ENCODE measurements at places on chromosomes 5 and 9.
A peak's percentile ranks its signal among the peaks of the same experiment; 100 is the strongest.

DNA sequence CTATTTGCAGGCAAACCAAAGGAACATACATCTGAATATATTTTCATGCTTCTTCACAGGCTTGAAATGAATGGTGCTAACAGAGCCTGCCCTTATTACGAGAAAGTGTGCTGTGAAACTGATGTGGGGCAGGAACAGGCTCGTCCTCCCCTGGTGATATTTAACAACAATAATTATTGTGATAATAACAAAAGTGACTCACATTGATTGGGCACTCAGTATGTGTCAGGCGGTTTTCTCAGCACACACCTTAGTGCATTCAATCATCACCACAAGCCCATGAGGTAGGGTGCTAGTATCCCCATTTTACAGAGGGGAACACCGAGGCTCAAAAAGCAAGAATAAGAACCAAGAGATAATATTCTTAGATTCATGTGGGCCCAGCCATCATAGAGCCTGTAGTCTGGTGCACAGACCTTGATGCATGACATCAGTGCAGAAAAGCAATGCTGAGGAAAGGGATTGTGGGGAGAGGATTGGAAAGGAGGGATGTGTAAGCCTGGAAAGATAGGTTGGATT lies 18.1 kb upstream of the BOD1 start:
- DNase-seq = no peak

- no peak for DNase-seq
These were observed 64.1 kb downstream of the OSTF1 start for GRCh38 chr9:75152416-75152815.

DNA sequence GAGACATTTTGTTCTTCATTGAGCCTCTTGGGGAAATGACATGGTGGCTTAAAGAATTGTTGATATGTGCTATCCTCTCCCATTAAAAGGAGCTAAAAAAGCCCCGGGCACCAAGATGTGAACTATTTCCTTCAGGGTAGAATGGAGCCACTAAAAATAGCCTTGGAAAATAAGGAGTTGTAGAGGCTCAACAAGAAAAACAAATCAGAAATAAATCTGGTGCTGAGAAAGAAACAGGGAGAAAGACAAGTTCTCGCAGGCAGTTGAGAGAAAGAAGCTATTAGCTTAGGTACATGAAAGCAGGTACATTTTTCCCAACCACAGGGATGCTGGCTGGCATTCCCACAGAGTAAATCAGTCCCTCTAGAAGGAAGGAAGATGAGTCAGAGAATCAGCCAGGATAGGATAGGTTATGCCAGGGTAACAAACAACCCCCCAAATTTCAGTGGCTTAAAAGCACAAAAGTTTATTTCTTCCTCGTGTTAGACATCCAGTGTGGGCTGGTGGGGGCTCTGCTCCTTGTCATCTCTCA lies 134.6 kb upstream of the ADRA1B start:
- DNase-seq = no peak

- no peak for DNase-seq
These were observed 140.2 kb downstream of the ENC1 start for GRCh38 chr5:74500110-74500917.

- DNase-seq = no peak
These were observed 62.9 kb downstream of the COL5A1 start for GRCh38 chr9:134704498-134704897.

DNA sequence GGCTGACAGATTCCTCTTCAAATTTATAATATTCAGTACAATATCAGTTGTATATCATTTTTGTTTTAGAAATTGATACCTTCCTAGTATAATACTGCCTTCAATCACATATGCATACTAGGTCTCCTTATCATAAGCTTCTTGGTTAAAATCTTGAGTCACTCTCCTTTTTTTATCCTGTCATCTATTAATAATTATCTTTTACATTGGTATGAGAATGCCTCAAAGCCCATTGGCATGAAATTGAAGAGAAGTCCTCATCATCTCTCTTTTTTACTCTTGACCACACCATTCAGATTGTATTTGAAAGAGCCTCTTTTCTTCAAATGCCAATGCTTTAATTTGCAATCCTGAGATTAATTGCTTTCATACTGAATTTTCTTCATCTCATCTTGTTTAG lies 810.3 kb downstream of the BRINP1 start:
- no peak for DNase-seq

DNA sequence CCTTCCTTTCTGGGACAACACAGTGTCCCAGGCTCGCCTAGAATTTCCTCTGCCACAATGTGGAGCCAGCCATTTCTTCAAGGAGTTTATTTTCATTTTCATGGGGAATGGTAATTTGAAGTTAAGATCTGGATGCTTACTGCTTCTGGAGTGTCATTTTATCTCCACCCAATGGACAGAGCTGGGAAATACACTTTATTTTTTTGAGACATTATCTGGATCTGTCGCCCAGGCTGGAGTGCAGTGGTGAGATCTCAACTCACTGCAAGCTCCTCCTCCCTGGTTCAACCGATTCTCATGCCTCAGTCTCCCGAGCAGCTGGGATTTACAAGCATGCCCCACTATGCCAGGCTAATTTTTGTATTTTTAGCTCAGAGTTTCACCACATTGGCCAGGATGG lies 12.7 kb upstream of the THG1L start:
- DNase-seq = no peak

GRCh38 chr9:4442806-4443205 lies 47.5 kb upstream of the SLC1A1 start:
- no peak for DNase-seq

GRCh38 chr5:145887976-145888574 lies 15.3 kb upstream of the GRXCR2 start:
- DNase-seq = no peak

DNA sequence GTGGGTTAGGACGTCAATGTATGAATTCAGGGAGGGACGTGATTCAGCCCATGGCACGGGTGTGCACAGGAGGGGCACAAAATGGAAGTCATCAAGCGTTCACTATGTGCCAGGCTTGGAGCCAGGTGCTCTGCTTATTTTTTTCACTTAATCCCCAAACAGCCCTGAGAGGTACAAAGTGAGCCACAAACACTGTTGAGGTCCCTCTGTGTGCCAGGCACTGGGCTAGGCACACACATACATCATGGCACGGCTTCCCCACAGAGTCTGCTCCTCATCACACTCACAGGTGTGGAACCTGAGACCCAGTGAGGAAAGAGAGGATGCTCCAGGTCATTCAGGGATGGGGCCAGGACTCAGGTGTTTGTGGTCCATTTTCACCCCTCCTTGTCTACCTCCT lies 68.1 kb downstream of the GALNT12 start:
- DNase-seq = no peak

GRCh38 chr9:107933516-107933915 lies 443.9 kb upstream of the KLF4 start:
- no peak for DNase-seq

- no peak for DNase-seq
These were observed 13.4 kb downstream of the RABL6 start for GRCh38 chr9:136820971-136821825.

- DNase-seq = no peak
These were observed 911.2 kb downstream of the EFNA5 start for GRCh38 chr5:106759581-106759980.

GRCh38 chr9:136713550-136713949 lies 1.2 kb downstream of the DIPK1B start:
- no peak for DNase-seq

- no peak for DNase-seq
These were observed 23.5 kb downstream of the NMRK1 start for GRCh38 chr9:75064307-75065025.

- no peak for DNase-seq
These were observed 623.3 kb downstream of the HINT1 start for GRCh38 chr5:130541617-130542221.

DNA sequence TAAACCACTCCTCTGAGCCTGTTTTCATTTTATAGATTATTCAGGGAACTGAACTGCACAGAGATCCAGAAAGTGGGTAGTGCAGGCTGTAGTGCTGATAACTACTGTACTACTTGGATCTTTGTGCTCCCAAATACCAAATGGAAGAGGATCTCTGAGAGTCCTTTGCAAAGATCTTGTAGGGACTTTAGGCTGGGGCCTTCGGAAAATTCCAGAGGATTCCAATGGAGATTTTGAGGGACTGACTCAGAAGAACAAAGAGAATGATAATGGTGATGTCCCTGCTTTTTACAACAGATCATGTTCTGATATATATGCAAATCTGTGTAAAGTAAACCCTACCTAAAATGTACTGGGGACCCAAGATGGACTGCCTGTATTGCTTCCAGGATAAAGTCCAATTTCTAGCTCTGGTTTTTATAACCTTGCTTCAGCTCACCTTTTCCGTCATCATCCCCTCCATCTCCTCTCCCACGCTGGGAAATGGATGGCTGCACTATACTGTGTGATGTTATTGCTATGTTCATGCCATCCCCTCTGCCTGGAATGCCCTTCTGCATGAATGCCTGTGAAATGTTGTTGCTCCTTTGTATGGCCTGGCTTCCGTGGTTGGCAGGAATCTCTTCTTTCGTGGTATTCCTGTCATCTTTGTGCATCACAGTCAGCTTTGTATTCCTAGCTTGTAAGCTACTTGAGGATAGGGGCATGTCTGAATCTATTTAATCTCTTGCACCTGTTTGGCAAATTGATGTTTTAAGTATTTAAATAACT lies 9.7 kb upstream of the PSMD5 start:
- no peak for DNase-seq

GRCh38 chr9:114096041-114096511 lies 3.0 kb downstream of the KIF12 start:
- DNase-seq = no peak

- DNase-seq = no peak
These were observed 113.8 kb downstream of the PLK2 start for GRCh38 chr5:58346041-58346440.

DNA sequence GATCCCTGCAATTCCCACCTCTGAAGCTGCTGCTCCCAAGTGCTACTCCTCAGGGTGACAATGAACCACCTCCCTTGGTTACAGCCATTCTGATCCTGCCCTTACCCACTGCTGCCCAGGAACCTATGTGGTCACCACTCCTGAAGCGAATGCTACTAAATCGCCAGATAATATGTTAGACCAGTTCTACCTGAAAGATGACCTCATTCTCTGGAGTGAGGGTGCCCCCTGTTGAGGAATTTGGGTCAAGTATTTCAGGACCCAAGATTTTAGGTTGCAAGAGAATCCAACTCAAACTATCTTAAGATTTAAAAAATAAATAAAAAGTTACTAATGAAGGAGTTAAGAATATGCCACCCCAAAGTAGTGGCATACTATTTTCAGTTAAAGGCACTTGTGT lies 5.8 kb upstream of the SNAPC3 start:
- DNase-seq = peak; percentile 1

GRCh38 chr9:116390303-116391228 lies 237.0 kb downstream of the PAPPA start:
- no peak for DNase-seq

DNA sequence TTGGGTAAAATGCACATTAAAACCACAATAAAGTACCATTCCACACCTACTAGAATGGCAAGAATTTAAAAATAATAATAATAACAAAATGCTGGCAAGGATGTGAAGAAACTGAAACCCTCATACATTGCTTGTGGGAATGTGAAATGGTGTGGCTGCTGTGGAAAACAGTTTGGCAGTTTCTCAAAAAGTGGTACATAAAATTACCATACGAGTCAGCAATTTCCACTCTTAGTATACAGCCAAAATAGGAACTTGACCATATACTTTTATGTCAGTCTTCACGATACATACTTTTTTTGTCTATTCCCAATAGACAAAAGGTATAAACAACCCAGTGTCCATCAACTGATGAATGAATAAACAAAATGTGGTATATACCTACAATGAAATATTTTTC lies 15.6 kb downstream of the FKBP15 start:
- no peak for DNase-seq

- no peak for DNase-seq
These were observed 13.7 kb downstream of the EHMT1 start for GRCh38 chr9:137632230-137633161.

DNA sequence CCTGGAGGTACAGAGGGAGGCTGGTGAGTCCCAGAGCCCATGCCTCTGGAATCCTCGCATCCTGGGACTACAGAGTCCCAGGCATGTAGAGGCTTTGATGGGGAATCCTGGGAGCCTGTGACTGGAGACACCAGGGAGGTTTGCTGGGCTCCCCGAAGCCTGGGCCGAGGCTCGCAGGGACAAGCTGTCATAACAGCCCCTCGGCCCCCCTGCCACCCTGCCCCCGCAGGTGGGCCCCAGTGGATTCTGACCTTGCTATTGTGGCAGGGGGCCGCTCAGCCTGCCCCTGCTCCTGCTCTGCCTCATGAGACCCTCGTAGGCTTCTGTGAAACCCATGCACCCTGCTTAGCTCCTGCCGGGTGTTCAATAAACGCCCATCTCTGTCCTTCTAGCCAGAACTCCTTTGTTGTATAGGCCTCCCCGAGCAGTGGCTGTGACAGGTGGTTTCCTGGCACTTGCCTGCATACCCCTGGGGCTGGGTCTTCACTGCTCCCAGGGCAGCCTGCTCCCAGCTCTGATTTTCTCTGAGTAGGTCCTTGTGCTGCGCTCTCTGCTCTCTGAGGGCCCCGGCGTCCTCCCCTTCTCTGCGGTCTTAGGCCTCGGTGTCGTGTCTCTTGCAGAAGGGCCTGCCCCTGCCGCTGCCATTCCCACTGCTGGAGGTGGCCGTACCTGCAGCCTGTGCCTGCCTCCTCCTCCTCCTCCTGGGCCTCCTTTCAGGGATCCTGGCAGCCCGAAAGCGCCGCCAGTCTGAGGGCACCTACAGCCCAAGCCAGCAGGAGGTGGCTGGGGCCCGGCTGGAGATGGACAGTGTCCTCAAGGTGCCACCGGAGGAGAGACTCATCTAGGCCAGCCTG lies 20.4 kb downstream of the CRB2 start:
- no peak for DNase-seq

DNA sequence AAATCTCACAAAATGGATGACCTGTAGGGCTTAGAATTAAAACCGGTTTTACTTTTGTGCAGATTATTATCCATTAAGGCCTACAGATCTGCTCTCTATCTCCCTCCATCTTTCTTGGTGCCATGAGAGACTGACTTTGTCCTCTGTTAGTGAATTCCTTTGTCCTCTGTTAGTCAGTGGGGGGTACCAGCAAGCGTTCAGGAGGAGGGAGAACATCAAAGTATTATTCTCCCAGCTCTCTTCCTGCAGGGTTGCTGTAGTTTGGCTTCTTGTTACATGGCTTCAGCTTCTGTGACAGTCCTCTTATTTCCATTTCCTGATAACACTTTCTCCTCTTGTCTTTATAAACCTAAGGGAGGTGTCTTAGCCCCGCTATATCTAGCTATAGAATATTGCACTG lies 850.5 kb upstream of the SEMA6A start:
- no peak for DNase-seq

Data from activated CD4-positive, CD25-positive, alpha-beta regulatory T cell (primary cell).